Lower lobe of right lung (tissue), 2 donors: ENCODE measurements at places on chromosomes 13 and 19.

GRCh38 chr13:42260903-42261654 is 10.9 kb upstream of the AKAP11 start:
- DNase-seq, result no peak

DNA sequence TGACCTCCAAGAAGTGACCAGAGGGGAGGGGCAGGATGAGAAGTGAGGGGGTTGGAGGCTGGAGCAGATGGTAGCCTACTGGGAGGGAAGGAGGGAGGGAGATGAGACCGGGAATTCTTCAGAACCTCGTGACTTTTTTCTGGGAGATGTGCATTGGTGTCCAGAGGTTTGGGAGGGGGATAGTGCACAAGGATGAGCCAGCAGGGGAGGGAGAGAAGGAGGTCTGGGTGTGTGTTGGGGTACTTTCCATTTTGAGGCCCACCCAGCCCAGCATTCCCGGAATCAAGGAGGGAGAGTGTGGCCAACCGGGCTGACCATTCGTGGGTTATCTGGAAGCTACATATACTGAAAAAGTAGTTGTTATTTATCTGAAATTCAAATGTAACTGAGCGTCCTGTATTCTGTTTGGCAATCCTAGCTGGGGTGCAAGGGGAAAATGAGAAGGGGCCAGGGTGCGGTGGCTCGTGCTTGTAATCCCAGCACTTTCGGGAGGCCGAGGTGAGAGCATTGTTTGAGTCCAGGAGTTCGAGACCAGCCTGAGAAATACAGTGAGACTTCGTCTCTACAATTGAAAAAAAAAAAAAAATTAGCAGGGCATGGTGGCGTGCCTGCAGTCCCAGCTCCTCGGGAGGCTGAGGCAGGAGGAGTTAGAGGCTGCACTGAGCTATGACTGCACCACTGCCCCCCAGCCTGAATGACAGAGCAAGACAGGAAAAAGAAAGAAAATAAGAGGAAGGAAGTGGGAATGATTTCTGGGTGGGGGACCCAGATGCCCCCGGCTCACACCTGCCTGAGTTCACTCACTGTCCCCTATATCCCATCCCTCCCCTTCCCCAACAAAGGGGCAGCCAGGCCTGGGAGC is 4.4 kb upstream of the C3 start:
- DNase-seq, result peak; percentile 3

GRCh38 chr19:3474614-3475013 is 5.7 kb downstream of the SMIM24 start:
- no peak for DNase-seq

- peak; percentile 95 for DNase-seq
These were observed 20.3 kb downstream of the MAST3 start for GRCh38 chr19:18117692-18118378.

- no peak for DNase-seq
These were observed 130.8 kb downstream of the MYCBP2 start for GRCh38 chr13:77196052-77196618.

GRCh38 chr13:50722440-50723125 is 120.9 kb downstream of the DLEU7 start:
- DNase-seq, result no peak

- DNase-seq, result no peak
These were observed 159.9 kb downstream of the USP12 start for GRCh38 chr13:27011661-27012060.

- DNase-seq, result no peak
These were observed 34.3 kb upstream of the TNFSF11 start for GRCh38 chr13:42539670-42540069.

GRCh38 chr13:105572401-105572800 is 963.1 kb downstream of the EFNB2 start:
- DNase-seq, result no peak

GRCh38 chr13:46211483-46212351 is at the start of gene LRRC63:
Gene LRRC63 (plus strand): TSS chr13:46211928. CDS start chr13:46213035, 1,107 bp downstream.
- peak; percentile 87 for DNase-seq

GRCh38 chr13:82654861-82655855 is 1227.1 kb downstream of the SLITRK1 start:
- peak; percentile 58 for DNase-seq

DNA sequence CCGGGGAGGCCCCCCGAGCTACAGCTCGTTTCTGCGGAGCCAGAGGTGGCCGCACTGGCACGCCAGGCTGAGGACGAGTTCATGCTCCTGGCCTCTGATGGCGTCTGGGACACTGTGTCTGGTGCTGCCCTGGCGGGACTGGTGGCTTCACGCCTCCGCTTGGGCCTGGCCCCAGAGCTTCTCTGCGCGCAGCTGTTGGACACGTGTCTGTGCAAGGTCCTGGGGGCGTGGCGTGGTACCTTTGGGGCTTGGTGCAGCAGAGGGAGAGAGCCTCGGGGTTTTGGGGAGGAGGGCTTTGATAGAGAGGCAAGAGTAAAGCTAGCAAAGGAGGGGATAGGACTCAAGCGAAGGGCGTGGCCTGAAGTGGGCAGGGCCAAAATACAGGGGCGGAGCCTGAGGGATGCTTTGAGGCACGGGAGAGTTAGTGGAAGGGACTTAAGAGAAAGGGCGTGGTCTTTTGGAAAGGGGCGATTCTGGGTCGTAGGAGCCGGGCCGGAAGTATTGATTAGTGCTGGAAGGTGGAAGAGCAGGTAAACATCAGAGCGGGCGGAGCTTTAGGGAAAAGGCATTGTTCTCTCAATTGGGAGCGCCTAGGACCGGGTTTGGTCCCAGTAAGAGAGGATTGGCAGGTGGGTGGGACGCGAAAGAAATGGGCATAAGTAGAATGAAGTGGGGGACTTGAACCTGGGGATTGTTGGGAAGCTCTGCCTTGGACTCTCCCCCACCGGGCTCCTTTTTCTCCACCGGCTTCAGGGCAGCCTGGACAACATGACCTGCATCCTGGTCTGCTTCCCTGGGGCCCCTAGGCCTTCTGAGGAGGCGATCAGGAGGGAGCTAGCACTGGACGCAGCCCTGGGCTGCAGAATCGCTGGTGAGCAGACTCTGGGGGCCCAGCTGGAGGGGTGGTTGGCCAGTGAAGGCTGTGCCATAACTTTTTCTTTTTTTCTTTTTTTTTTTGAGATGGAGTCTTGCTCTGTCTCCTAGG is 1.2 kb downstream of the PPM1N start:
- peak; percentile 76 for DNase-seq

DNA sequence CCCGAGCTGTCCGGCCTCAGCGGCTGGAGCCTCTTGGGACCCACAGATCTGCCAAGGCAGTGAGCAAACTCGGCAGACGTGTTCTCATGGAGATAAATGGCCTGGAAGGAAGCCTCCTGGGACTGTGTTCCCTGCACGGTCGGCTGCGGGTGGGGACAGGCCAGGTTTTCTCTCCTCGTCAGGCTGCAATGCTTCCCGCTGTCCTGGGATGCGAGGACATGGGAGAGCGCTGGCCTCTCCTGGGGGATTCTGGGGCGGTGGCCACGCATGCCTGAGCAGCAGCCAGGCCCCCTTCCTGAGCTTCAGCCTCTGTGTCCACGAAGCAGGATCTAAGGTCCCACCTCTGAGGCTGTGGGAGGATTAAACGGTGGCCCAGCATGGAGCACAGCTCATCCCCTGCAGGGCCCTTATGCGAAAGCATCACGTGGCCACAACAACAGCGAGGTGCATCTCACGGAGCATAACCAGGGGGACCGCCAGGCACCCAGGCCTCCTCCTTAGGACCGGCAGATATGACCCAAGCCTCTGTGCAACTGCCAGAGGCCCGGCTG is 21.2 kb upstream of the C13orf46 start:
- DNase-seq, result peak; percentile 37

DNA sequence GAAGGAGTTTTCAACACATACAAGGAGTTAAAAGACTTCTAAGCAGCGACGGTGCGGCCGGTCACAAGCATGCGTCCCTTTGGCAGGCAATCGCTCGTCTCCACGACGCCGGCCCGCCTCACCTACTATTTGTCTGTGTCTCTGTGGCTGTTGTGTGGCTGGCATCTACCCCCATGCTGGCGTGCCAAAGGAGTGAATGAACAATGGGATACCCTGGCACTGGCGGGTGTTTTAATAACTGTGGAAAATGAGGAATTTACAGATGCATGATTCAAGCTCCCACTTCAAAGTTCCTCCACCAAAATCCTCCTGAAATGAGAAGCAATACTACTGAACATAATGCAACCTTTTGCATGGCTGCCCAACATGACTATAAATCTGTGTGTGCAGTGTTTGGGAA is 176.6 kb downstream of the KLF5 start:
- no peak for DNase-seq

GRCh38 chr13:51902776-51903175 is 41.0 kb downstream of the CCDC70 start:
- DNase-seq, result no peak

DNA sequence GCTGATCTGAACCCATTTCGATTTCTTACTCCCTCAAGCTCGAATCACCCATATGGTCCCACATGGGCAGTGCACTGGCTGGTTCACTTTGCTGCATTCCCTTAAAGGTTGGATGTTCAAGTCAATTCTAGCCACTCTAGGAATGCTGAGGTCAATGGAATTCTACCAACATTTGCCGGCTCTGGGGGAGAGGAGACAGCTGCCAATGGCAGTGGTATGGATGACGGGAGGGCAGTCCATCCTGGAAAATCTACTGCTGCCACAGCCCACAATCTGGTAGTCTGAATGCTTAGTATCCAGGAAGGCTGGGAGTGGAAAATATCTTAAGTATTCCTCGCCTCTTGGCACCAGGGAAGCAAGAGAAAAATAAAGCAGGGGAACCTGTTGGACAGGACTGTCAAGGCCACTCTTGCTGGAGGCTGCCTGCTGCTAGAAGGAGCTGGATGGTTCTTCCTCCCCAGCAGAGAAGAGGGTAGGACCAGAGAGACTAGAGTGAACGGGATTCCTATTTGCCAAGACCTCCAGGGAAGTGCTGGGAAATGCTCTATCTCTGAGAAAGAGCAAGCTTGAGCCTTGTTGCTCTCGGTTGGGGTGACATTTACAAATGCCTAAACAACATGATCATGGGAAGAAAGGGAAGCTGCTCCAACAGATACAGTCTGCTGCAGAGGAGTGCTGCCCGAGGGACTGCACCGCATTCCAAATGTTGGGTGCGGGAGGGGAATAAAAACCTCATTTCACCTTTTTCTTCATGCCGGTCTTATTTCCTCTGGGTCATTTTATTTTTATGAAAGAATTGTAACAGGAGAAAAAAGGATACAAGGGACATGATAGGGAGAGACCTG is 20.7 kb upstream of the HMGB1 start:
- no peak for DNase-seq

GRCh38 chr13:46622630-46623256 is 69.8 kb downstream of the LRCH1 start:
- DNase-seq, result no peak

DNA sequence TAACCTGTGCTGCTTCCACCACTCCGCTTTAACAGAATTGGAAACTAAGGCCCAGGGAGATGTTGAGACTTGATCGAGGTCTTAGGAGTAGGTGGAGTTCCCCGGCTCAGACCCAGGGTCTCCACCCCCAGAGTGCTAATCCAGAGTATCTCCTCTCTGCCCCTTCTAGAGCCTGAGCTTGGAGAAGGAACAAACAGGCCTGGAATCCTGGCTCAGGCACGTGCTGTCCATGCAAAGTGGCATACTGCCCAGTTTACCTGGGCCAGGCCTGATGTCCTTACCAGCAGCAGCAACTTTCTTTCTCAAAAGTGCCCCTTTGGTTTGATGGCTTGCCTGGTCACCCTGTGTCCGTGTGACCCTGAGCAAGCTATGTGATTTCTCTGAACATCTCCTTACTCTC is 3.7 kb downstream of the SYNGR4 start:
- no peak for DNase-seq

- DNase-seq, result no peak
These were observed 19.8 kb downstream of the MYO9B start for GRCh38 chr19:17095141-17095919.

- DNase-seq, result no peak
These were observed 26.8 kb downstream of the SKA3 start for GRCh38 chr13:21149568-21149967.

- no peak for DNase-seq
These were observed 72.8 kb upstream of the PCDH8 start for GRCh38 chr13:52921194-52921593.

- no peak for DNase-seq
These were observed 15.2 kb upstream of the GJA3 start for GRCh38 chr13:20175907-20176652.

DNA sequence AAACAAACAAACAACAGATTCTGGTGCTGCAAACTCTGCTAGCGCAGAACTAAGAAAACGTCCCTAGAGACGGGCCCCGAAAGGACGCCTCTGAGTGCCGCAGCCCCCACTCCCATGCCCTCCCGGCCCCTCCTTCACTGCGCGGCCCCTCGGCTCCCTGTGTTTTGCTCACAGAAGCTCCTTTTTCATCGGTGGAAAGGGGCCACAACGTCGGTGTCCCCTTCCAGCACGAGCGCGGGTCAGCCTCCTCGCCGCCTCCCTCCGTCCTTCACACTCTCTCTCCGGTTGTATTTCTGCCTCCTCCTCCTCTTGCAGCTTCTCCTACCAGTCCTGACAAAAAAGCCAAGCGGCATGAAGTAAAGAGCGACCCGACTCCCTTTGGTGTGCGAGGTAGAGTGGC is 14.8 kb upstream of the F7 start:
- DNase-seq, result no peak

DNA sequence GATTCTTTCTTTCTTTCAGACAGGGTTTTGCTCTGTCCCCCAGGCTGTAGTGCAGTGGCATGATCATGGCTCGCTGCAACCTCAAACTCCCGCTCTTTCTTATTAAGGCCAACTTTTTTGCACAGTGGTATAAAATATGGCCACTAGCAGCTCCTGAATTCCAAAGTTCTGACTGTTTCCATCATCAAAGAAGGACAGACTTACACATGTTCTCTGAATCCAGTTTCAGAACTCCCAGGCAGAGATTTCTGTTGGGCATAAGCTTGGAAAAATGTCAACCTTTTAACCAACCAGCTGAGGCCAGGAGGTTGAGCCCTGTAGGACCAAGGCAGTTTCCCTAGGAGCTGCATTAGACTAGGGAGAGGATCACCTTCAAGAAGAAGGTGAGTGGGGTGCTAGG is 184.1 kb downstream of the HS6ST3 start:
- DNase-seq, result no peak

DNA sequence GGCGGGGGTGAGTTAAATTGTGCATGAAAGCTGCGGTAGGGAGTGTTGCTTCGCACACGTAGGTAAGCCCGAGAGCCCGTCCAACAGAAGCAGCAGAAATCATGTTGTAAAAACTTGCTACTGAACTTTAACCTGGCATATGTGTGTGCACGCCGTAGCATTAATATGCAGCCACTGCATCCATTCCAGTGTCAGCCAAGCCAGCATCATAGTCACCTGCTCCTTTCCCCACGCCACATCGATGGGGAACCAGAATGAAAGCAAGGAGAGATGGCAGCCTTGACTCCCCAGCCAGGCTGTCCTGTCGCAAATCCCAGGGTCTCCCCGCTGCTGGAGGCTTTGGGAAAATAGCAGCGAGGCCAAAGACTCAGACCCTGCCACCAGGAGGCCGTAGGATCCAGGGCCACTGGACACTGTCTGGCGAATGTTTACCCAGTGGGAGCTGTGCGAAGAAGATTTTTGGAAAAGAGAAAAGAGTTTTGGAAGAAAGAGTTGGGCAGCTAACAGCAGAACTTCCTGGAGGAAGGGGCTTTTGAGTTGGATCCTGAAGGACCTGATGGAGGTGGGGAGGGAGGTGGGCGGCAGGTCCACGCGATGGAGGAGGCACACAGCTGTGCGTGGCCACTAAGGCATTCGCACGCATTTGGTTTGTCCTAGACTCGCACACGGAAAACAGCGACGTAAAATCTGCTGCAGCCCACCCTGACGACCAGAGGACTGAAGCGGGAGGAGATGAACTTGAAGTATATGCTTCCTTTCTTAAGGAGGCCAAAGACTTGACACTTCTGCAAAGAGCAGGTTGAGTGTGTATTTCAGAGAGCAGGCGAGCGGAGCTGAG is 48.7 kb upstream of the RANBP3 start:
- peak; percentile 19 for DNase-seq
